ENCODE measurements at places on chromosomes 1 and 21.

DNA sequence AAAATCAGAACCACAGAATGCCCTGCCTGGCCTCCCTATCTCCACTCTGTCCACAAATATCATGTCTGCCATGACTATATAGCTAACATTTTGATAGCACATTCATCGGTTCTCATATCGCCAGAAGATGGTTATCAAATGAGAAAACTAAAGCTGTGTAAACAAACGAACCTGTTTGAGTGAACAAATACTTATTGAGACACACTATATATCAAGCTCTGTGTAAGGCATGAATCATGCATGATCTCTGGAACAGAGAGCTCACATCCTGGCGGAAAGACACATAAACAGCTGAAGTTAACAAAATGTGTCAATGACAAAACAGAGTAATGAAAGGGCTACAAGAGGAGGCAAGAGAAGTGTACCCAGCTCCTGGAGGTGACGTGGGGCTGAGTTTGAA, 13.1 kb downstream of the KCND3 start:
- DNase-seq, result no peak

DNA sequence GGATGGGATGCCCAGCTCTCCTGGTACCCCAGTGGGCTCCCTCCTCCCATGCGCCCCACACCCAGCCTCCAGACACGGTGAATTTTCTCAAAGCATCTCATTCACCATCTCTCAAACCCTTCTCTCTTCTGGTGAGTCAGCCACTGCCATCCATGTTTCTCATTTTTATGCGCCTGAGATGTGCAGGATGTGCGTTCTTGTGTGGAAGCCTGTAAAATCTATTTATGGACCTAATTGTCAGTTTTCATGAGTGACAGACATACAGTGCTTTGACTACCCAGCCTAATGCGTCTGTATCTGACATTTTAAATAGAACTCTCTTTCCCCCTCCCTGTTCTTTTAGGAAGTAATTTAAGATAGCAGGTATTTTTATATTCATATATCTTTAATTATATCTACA, 158.8 kb downstream of the DAB1 start:
- no peak for DNase-seq

- no peak for DNase-seq
These were observed 673.6 kb upstream of the ADGRL2 start for GRCh38 chr1:81126989-81127581.

GRCh38 chr1:36653850-36654249, 171.1 kb upstream of the CSF3R start:
- no peak for DNase-seq

- no peak for DNase-seq
These were observed 21.3 kb upstream of the IL10 start for GRCh38 chr1:206793620-206794019.

DNA sequence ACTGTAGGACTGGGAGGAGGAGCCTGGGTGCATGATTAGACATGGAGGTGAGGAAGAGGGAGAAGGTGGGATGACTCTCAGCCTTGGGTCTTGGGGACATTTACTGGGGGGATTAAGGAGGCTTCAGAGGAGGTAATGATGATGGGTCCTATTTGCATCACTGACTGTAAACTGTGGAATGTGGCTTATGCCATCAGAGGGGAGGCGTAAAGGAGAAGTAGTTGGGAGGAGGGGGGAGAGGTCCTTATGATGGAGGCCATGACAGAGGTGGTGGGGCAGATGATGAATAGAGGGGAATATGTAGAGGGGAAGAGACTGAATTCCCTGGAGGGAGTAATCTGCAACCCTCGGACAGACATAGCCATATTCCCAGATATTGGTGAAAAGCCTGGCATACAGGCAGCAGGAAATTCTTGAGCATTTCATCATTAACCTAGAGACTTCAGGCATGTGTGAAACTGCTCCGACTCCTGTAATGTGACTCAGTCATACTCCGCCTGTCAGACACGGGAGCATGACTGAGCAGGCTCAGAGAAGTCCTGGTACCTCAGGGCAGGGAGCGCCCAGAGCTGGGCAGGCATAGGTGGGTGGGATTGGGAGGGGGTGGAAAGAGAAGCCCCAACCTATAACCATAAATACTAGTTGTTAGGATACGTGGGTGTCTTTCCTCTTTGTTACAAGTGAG, 8.0 kb upstream of the LCE5A start:
- peak; percentile 88 for DNase-seq

- no peak for DNase-seq
These were observed 59.1 kb downstream of the PRDM2 start for GRCh38 chr1:13759072-13759471.

DNA sequence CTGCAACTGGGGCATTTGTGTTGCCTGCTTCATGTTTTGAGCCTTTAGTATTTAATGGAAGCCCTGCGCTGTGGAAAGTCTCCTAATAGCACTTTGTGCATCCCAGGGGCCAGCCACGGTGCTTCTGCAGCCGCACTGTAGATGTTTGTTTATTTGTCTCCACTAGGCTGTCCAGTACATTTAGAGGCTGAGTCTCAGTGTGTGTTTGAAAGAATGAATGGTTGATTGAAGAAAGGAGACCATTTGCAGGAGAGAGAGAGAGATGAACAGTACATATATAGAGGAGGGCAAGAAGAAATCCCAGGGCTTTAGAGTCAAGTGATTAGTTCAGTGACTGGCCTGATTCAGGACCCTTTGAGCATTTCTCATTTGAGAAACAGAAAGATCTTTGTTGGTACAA, 33.9 kb downstream of the MPZL1 start:
- no peak for DNase-seq

- DNase-seq, result no peak
These were observed 9.4 kb upstream of the UBR4 start for GRCh38 chr1:19219451-19219850.

- no peak for DNase-seq
These were observed 470.6 kb downstream of the PTPRU start for GRCh38 chr1:29706936-29707335.

DNA sequence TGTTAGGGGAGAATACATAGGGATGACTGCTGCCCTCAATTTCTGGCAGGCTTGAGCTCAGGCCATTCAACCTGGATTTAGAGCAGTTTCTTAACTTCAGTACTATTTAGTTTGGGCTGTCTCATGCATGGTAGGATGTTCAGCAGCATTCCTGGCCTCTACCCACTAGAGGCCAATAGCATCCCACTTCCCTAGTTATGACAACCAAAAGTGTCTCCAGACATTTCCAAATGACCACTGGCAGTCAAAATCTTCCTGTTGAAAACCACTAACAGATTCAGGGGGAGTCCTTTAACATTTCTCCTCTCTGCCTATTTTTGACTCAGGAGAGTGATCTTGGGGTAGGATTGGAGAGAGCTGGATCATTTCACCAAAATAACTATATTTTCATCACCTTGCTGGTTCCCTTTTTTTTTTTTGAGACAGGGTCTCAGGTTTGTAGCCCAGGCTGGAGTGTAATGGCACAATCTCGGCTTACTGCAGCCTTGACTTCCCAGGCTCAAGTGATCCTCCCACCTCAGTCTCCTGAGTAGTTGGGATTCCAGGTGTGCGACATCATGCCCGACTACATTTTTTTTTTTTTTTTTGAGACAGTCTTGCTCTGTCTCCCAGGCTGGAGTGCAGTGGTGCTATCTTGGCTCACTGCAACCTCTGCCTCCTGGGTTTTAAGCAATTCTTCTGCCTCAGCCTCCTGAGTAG, 8.7 kb downstream of the GNAT2 start:
- no peak for DNase-seq

- no peak for DNase-seq
These were observed 263.2 kb upstream of the RGS18 start for GRCh38 chr1:191895049-191895448.

DNA sequence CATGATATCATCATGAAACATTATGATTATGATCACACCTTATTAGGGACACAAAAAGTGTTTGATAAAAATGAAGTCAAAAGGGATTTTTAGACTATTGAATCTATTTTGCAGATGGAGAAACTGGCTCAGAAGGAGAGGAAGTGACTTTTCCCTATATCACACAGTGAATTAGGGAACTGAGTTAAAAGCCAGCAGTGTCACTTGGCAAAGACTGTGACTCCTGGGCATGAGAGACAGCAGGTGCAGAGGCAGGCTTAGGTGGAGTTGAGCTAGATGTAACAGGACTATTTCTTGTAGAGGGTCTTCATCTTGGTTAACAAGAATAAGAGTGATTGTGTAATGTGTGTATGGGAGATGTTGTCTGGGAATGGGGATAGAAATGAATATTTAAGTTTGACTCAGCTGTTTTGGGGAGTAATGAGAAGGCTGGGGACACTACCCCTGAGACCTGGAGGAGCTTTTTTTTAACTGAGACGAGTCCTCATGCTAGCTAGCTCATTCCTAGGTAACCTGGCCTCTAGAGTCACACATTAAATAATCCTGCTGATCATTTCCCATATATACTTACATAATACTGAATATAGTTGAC, 1.0 kb upstream of the CD84 start:
- no peak for DNase-seq

GRCh38 chr1:32869923-32870614, 643 bp downstream of the FNDC5 start:
- DNase-seq, result no peak

GRCh38 chr1:181083842-181084605, 4.5 kb upstream of the IER5 start:
- no peak for DNase-seq

DNA sequence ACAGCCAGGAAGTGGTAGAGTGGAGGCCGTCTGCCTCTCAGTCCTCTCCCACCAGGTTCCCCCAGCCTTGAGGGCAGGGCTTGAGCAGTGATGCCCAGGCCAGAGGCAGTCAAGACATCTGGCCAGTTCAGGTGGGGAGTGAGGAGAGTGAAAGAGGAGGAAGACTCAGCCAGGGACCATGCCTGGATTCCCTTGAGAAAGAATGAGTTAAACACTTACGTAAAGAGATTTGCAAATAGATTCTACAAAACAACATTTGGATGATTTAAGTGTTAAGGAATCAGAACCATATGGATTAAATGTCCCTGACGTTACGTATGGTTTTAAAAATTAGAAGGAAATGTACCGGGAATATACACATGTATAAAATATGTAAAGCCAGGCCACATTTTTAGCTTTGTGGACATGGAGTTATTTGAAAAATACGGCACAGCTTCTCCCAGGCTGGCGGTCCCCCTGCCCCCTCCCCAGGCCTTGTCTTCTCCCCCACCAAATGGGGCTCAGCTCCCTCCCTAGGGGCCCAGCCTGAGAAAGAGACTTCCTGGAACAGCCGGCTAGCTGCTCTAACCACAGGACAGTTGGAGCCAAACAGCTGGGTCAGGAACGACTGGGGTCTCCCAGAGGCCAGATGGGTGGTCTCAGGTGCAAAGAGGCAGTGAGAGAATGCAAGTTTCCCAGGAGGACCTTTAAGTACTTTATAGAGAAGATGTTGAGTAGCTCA, 188.3 kb upstream of the EDN2 start:
- DNase-seq, result no peak

DNA sequence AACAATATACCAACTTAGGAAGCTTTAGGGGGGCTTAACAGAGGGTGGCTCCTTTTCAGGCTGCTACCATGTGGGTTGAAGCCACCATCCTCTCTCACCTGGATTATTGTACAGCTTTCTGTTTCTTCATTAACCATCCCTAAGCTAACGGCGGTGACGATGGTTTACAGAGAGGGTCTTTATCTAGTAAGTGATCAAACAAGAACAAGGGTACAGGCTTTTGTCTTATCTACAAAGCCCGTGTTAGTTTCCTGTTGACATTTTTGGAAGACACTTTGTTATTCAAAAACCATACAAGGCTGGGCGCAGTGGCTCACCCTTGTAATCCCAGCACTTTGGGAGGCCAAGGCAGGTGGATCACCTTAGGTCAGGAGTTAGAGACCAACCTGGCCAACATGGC, 20.4 kb downstream of the SLC25A33 start:
- DNase-seq, result no peak

GRCh38 chr1:56578138-56578962, 1.0 kb downstream of the PLPP3 start:
- peak; percentile 61 for DNase-seq

- DNase-seq, result no peak
These were observed 10.3 kb upstream of the LEFTY1 start for GRCh38 chr1:225899044-225899925.

DNA sequence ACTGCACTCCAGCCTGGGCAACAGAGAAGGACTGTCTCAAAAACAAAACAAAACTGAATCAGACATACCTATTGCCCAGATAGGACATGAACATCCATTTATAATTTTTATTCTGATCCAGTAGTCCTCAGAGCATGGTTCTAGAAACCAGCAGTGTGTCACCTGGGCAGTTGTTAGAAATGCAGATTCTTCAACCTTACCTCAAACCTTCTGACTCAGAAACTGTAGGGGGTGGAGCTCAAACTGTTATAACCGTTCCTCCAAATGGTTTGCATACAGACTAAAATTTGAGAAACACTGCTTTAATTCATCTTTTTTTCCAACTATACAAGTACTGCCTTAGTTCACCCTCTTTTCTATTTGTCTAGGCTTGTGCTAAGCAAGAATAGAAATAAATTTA, 6.0 kb downstream of the NASP start:
- DNase-seq, result no peak

DNA sequence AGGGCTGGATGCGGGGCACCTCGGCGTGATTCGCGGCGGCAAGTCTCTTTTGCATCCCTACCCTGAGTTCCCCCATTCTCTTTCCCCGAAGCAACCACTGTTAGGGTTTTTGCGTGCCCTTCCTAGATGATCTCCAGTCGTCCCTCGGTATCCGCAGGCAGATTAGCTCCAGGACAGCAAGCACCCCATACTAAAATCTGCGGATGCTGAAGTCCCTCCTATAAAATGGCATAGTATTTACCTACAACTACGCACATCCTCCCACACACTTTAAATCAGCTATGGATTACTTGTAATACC, 22.8 kb upstream of the CFAP126 start:
- no peak for DNase-seq

- DNase-seq, result no peak
These were observed 749 bp upstream of the PEX11B start for GRCh38 chr1:145918992-145919939.

DNA sequence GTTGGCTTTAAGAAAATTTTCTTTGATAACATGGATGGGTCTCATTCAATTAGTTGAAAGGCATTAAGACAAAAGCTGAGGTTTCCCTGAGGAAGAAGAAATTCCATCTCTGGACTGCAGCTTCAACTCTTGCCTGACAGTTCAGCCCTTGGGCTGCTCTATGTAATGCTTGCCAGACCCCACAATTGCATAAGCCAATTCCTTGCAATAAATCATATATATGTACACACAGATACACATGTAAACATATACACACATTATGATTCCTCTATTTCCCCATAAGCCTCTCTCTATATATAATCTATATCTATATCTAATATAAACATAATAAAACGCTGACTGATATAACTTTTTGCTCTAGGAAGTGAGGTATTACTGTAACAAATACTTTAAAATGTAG, 301.5 kb upstream of the PRMT6 start:
- DNase-seq, result no peak

- DNase-seq, result no peak
These were observed 18.8 kb upstream of the ARHGEF16 start for GRCh38 chr1:3435666-3436065.

GRCh38 chr1:13775459-13775858, 75.5 kb downstream of the PRDM2 start:
- DNase-seq, result no peak

GRCh38 chr1:172357753-172358385, 62.6 kb upstream of the C1orf105 start:
- no peak for DNase-seq

GRCh38 chr1:2350911-2351655, 40.3 kb downstream of the MORN1 start:
- DNase-seq, result peak; percentile 60

GRCh38 chr21:46552274-46552673, 52.6 kb downstream of the S100B start:
- DNase-seq, result no peak

Data from RWPE2 (cell line).